CD4-positive, alpha-beta T cell treated with Interleukin-4 for 4 hours (primary cell): ENCODE measurements at places on chromosomes 16 and 17.
A peak's percentile ranks its signal among the peaks of the same experiment; 100 is the strongest.

- no peak for DNase-seq
These were observed 1.0 kb upstream of the FBRS start for GRCh38 chr16:30656974-30657865.

GRCh38 chr17:82267575-82268379, 5.7 kb downstream of the CSNK1D start:
- DNase-seq: peak; percentile 49

DNA sequence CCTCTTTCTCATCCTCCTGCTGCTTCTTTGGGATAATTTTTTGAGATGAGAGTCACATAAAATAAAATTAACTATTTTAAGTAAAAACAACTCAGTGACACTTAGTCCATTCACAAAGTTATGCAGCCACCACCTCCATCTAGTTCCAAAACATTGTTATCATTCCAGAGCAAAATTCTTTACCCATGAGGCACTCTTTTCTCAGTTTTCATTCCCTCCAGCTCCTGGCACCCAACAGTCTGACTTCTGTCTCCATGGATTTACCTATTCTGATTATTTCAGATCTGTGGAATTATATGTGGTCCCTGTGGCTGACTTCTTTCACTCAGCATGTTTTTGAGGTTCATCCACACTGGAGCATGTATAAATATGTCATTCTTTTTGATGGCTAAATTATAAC, 239.9 kb upstream of the DYNLRB2 start:
- DNase-seq: no peak

- DNase-seq: no peak
These were observed 75.4 kb upstream of the SDK2 start for GRCh38 chr17:73719588-73720071.

DNA sequence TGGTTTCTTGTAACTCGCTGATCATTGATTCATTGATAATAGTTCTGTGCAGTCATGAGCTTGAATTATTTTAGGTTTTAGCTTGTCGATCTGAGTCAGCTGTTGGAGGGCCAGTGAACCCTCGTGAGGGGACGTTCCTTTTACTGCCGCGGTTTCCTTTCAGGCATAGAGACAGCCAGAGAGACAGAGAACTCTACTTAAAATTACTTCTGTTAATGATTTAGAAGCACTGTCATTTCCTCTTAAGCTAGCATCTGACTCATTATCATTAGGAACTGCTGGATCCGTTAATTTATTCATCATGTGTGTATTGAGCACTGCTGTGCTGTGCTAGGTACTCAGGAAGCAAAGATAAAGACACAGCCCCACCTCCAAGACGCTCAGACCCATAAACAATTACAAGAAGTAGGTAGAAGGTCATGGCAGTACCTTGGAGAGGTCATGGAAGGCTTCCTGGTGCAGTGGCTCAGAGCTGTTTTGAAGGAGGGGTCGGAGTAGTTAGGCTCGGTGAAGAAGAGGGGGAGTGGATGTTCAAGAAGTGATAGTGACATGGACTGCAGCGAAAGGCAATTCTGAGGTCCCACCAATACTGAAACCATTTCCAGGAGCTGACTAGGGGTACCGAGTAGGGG, 3.3 kb downstream of the PGS1 start:
- peak; percentile 89 for DNase-seq

GRCh38 chr17:21124086-21124485, 2.7 kb upstream of the DHRS7B start:
- DNase-seq: no peak

DNA sequence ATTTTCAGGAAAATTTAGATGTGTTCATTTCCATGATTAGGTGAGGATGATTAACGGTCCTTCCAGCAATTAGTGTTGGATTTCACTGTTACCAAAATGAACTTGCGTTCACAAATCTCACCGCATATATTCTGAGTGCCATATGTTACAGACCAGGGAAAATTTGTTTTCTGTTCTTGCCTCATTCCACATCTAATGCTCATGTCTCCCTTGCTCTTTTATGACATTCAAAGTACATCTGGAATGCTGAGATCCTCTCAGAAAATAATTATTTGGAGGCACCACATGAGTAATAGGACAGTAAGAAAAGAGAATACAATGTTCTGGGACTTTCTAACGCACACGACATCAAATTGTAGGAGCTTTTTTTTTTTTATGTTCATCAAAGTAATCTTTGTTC, 406.5 kb downstream of the SHISA9 start:
- no peak for DNase-seq

GRCh38 chr17:47304186-47304585, 19.6 kb upstream of the EFCAB13 start:
- no peak for DNase-seq

DNA sequence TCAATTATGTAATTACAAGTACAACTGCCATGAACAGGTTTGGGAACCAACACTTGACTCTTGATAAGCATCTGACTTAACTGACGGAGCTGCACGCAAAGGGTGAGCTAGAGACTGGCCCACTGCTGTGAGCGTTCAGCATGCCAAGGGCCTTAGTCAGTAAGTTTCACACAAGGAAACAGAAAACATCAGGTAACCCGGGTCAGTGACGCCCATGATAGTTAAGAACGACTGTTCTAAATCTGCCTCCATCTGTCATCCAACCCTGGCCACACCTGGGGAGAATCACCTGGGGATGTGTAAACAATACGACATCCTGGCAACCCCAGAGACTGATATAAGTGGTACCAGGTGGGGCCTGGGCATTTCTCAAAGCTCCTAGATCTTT, 12.3 kb downstream of the SMIM5 start:
- no peak for DNase-seq

DNA sequence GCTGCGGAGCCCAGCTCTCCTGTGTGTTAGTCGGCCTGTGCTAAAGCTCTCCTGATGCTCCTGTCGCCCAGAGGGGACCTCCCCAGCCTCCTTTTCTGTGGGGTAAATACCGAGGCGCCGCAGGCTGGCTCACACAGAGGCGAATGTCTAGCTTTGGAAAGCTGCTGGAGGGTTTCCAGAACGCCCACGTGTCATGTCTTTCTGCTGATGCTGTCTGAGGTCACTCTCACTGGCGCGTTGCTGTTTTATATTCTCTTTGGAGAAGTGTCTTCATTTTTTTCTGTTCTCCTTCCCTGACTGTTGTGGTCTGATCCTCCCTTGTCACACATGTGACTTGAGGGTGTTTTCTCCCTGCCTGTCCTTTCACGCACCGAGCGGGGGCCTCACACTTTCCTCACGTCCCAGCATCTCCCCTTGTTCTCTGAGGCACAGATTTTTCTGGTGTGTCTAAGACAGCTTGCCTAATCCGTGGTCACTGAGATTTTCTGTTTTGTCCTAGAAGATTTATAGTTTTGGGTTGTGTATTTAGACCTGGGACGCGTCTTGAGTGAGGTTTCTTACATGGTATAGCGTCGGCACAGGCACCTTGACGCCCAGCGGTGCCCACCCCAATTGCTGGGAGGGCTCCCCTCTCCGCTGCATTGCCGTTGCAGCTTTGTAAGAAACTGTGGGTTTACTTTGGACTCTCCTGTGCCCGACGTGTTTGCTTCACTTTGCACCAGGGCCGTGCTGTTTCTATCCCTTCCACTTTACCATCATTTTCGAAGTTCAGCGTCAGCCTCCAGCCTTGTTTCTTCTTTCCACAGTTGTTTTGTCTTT, 92.1 kb upstream of the ZNF750 start:
- DNase-seq: no peak

DNA sequence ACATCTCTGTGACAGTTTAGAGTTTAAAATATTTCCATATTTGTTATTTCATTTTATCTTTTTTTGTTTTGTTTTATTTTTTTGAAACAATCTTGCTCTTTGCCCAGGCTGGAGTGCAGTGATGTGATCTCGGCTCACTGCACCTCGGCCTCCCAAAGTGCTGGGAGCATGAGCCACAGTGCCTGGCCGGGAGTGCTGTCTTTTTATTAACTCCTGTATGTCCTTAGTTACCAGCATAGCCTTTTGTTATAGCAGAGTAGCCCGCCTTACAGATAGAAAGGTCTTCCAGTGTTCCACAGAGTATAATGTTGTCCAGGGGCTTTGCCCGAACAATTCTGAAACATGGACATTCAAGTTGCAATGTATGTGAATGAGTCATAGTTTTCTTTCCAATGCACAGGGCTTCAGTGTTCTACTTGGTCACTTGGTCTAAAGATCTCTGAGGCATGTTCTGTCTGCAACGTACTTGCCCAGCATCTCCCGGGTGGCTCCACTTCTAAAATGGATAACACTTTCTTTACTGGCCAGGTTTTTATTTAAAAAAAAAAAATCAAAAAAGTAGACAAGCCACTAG, 125.6 kb downstream of the KCNJ18 start:
- DNase-seq: no peak

DNA sequence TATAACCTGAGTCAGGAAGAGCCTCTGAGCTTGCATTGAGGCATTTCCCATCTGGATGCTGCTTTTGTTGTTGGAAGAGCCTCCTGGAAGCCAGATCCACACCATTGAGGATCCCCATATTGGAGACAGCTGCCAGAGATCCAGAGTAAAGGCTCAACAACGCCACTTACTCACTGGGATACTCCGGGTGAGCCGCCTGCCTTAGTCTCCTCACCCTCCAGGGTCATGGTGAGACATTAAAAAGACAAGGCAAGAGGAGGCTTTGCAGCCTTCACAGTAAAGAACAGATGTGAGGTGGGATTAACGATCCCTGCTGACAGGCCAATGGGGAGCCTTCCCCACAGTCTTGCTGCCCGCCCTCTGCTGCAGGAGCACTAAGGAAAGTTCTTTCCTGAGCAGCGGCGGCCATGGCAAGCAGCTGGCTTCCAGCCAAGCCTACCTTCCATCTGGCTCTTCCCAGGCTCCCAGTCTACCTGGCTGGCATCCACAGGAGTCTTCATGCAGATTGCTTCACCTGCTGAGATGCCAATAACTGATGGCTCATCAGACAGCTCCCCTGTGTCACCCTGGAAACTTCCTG, 198.5 kb downstream of the CYLD start:
- no peak for DNase-seq

DNA sequence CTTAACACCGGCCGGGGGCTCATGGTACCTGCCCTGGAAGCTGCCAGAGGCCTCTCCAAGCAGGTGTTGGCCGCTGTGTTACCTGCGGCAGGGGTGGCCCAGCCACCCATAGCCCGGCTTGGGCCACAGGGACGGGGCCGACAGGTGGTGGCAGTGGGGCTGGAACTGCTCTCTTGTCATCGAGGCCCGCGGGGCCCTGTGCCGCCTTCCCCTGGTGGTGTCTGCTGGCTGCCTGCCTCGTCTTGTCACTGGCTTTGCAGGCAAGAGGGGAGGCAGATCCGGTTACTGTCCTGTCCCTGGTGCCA, 27.1 kb downstream of the GSE1 start:
- DNase-seq: no peak

DNA sequence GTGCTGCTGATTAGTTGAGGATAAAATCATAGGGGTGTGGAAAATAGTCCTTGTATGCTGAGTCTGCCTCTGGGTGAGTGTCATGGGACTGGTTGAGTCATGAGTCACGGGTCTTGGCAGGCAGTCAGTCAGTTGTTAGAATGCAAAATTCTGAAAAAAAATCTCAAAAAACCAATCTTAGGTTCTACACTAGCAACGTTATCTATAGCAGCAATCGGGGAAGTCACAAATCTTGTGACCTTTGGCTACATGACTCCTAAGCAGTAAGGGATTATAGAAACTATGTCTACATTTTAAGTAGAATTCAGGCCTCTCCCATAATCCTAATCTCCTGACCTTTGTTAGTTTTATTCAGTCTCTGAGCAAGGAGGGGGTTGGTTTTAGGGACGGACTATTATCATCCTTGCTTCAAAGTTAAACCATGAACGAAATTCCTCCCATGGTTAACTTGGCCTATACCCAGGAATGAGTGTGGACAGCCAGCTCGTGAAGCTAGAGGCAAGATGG, 18.0 kb upstream of the PMFBP1 start:
- DNase-seq: no peak

- no peak for DNase-seq
These were observed 477 bp upstream of the OSGIN1 start for GRCh38 chr16:83952587-83952939.

- no peak for DNase-seq
These were observed 10.2 kb downstream of the ENDOV start for GRCh38 chr17:80424878-80425765.

DNA sequence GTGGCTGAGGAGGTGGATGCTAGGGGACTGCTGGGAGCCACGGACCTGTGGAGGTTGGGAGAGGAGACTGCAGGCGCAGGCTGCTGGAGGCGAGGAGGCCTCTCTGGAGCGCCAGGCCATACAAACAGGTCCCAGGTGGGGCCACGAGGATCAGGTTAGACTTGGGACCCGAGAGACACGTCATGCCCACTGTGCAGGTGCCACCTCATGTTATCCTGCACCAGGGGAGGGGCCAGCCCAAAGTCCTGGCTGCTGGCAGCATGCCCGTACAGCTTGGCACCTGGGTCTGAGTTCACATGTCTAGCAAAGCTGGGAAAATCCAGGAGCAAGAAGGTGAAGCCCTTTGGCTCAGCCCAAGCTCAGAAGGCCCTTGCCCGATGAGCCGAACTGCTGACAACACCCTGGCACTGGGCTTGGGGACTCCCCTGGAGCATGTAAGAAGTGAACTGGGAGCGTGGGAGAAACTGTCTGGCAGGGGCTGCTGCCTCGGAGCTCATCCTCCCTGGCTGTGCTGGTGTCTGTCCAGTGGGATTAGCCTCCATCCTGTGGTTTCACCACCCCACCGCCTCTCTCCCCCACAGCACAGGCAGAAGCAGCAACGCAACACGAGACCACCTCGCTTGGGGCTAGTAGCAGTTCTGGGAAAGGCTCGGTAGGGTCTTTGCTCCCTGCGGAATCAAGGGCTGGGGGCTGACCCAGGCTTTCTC, 5.3 kb downstream of the ARHGDIA start:
- no peak for DNase-seq
